ENCODE measurements at places on chromosomes 1 and 21. TPM values are rescaled to one million over a fixed set of nuclear protein-coding genes. Genes with fewer than 3 reads are reported as not detected.

Gene NBPF20
- total RNA-seq, result 1.9 TPM

Gene PLPPR4
- 0.63 TPM for total RNA-seq

Gene ERO1B
- 60.1 TPM for total RNA-seq

GRCh38 chr1:96771847-96772246 is 50.3 kb downstream of the PTBP2 start:
- no peak for DNase-seq

GRCh38 chr1:172143384-172144055 is 277.0 kb upstream of the C1orf105 start:
- no peak for DNase-seq

Gene PCBP3
- total RNA-seq, result 0.54 TPM

DNA sequence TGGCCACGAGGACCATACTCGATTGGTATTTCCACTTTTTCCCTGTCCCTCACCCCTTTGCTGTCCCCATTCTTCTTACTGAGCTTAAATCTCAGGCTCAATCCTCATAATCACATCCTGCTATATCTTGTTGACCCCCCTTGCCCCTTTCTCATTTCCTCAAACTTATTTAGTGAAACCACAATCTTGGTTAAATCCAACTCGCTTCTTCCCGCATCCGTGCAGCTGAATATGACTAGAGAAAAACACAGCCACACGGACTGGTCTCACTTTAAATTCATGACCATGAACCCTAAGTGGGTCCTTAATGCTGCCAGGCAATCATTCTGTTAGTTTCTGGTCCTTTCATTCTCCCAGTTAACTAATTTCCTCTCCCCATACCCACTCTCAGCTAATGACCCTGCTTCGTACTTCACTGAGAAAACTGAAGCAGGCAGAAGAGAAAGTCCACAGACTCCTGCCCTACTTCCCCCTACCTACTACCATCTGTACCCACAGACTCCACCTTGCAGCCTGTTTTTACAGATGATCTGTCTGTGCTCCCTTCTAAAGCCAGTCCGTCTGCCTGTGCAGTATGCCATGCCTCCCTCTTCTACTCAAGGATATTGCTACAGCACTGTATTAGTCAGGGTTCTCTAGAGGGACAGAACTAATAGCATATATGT is 96.8 kb upstream of the LMO4 start:
- no peak for DNase-seq

DNA sequence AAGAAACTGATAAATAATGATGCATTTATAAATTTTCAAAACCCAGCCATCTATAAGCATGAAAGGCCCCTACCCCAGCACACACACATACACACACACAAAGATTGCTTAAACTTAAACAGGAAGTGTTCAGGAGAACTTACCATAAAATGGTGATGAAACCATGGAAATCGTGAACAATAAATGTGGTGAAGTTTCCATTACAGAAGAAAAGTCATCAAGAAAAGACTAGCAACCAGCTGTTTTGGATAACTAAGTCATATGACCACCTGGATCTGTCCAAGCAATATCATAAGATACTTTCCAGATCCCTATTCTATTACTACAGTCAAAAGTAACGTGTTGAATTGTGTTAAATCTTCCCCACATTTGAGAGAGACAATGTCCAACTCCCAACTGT is 24.1 kb downstream of the RGS5 start:
- no peak for DNase-seq

DNA sequence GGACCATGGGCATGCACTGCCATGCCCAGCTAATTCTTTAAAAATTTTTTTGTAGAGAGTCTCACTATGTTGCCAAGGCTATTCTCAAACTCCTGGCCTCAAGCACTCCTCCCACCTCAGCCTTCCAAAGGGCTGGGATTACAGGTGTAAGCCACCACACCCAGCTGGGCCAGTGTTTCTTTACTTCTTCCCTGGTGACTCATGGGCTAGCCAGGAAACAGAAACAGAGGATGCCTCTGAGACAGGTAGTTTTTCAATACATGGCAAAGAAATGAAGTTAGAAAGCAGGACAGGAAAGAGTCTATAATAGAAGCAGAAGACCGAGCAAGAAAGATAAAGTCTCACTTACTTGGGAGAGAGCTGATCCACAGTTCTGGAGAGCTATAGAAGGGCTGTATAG is 7.6 kb upstream of the C1orf74 start:
- DNase-seq, result no peak

DNA sequence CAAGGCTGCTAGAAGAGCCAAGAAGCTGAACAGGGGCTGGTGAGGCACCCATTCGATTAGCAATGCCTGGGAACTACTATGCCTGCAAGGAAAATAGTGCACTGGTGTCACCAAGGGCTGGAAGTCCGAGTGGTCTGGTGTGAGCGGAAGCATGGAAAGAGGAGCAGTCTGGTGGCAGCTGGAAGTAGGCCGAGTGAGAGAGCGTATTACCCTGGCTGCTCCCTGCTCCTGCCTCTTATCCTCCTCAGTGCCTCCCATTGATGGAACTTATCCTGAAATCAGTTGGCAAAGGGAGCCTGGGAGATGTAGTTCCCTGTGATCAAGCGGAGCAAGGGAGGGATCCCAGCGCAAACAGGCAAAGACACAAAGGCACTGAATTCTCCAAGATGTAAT is 9.6 kb downstream of the SMAP2 start:
- peak; percentile 15 for DNase-seq

GRCh38 chr21:20418353-20418752 is 579.9 kb upstream of the NCAM2 start:
- DNase-seq, result no peak

- no peak for DNase-seq
Observed at GRCh38 chr1:18580691-18581419, 49.8 kb upstream of the PAX7 start.

DNA sequence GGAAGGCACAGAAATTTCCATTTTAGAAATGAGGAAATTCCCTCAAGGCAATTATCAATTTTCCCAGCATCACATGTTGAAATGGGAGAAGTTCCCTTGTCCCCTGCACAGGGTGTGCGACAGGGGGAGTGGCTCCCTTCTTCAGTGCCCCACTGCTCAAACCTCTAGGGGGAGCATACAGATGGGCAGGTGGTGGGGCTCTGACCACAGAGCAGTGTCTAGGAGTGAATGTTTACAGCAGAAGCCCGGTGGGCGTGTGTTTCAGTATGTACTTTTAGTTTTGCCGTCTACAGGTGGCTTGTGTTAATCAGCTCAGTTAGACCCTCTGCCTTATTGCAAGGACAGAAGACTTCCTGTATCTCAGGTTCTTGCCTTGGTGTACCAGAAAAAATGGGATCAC is 493.7 kb upstream of the PLXNA2 start:
- DNase-seq, result no peak

Gene VSIG8
- not detected for total RNA-seq

DNA sequence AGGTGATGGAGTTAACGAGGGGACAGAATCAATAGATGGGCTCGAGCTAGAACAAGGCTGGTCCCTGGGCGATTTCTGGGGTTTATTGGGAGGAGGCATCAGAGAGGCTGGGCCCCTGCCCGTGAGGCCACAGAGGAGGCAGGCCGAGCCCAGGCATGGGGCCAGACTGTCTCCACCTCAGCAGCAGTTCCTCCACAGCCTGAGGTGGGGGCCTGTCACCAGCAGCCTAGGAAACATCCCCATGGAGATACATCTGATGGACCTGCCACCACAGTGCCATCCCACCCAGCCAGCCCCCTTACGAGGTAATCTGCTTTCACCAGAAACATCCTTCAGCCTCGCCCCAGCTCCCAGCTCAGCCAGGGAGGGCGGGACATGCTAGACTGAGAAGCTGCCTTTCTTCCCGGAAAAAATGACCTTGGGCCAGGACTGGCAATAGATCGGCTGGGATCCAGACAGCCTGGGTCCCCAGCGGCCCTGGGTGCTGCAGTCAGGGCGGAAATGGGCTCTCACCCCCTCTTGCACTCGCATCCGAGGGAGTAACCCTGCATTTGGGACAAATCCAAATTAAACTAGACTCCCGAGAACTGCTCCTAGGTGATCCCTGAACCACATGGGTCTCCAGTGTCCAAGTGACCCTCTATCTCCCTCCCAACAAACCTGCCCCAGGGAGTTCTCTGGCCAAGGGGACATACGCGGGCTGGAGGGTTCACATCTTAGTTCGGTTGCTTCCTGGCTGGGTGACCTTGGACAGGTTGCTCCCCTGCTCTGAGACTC is 10.0 kb upstream of the EPHA8 start:
- DNase-seq, result no peak

DNA sequence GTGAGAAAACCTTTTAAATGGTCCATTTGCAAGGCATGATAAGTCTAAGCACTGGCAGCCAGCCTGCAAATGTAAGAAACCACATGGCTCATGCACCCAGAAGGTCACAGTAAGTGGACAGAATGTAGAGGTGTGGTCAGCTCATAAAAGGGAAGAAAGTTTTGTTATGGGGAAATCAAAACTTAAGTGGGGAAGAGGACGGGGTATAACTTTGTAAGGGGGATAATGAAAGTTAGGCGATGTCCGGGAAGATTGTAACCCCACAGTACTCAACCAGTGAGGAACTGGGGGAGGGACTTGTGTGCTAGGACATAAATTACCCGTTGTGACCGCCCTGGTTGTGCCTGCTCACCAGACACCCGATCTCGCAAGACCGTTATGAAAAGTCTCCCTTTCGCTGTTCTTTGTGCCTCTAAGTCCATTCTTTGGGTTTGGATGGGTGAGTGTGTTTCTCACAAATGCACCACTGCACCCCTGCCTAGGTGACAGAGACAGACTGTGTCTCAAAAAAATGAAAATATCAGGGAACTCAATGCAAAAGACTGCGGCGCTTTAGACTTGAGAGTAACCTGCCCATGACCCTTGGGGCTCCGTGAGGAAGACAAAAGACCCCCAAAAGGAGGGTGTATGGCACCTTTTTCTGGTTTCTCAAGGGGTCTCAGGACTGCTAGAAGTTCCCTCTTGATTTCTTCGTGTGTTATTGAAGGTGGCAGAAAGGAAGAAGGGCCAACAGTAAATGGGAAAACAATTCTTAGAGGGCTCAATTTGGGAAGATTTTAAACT is 28.6 kb upstream of the ZNF496 start:
- DNase-seq, result no peak

GRCh38 chr1:82813386-82813785 is 1012.7 kb downstream of the ADGRL2 start:
- DNase-seq, result no peak

GRCh38 chr21:28089599-28090441 is 902.9 kb downstream of the LTN1 start:
- DNase-seq, result no peak

DNA sequence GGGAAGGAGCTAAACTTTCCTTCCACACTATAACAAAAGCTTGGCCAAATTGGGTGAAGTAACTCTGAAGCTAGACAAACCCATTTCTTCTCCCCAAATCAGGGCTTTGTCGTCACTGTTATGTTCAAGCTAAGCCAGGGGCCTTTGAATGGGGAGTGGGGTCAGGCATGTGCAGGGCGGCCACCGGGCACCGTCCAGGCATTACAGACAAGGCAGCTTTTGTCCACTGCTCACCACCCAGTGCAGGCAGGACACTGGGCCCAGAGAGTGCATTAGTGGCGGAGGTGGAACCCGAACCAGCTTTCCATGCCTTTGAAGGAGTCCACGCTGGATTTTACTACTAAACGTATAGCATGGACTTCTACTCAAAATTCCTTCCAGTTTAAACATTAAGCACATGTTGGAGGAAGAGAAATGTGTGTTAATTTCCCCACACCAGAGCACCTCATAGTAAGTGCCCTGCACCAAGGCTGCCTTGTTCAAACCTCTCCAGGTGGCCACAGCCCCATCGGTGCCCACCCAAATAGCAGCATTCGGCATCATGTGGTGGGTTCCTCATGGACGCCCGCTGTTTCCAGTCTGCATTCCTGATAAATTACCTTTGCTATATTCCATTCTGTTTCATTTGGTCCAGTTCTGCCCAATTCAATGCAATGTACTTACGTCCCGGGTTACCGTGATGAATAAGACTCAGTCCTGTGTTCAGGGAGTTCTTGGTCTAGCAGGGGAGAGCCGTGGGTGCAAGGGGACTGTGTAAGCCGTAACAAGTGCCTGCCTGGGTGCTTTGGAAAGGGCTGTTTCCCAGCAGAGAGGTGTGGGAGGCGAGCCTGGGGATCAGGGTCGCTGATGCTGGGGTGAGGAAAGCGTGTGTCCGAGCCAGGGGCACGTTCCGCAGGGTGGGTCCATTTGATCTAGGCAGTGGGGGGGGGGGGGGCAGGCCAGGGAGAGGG is 1.6 kb downstream of the UBASH3A start:
- DNase-seq, result no peak

GRCh38 chr21:25039461-25040380 is 567.6 kb downstream of the MRPL39 start:
- no peak for DNase-seq

Gene KMO
- 0.39 TPM for total RNA-seq

GRCh38 chr1:202192770-202193613 is 607 bp upstream of the LGR6 start:
- DNase-seq, result peak; percentile 66

Gene ATP13A2
- 28.7 TPM for total RNA-seq

Gene ZSWIM5
- total RNA-seq, result 15.4 TPM

DNA sequence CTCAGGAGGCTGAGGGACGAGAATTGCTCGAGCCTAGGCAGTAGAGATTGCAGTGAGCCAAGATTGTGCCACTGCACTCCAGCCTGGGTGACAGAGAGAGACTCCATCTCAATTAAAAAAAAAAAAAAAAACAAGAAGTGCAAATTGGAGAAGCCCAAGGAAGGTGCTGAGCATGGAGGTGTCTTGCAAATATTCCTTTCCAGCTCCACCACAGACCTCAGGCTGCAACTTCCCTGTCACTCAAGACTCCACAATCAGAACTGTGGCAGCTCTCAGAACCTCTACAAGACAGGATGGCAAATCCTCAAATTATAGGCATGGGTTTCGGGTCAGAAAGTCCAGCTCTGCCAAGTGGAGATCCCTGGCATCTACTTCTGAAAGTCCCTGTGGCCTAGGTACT is 104.4 kb upstream of the TIAM1 start:
- no peak for DNase-seq

GRCh38 chr1:241706967-241707366 is 54.9 kb downstream of the WDR64 start:
- peak; percentile 12 for DNase-seq

Gene CD52
- 3.0 TPM for total RNA-seq

DNA sequence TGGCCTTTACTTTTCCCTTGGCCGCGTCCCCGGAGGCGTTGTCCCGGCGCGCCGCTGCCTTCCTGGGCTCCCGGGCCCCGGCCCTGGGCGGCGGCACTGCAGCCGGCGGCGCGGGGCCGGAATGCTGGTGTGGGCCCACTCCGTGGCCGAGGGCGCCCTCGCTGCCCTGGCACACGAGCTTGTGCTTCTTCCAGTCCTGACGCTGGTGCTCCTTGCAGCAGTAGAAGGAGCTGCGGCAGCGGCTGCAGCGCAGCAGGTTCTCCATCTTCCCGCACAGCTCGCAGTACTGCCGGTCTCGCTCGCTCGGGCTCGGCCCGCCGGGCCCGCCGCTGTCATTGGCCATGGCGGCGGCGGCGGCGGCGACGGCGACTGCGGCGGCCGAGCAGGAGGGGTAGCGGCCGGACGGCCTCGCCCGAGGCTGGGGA is 529 bp downstream of the EGLN1 start:
- DNase-seq, result no peak

- no peak for DNase-seq
Observed at GRCh38 chr21:34919406-34919805, 129.7 kb downstream of the RUNX1 start.

Gene AKR7A3
- total RNA-seq, result 3.5 TPM

Measured in thyroid gland (tissue), 4 donors.